CD14-positive monocyte (primary cell): ENCODE measurements at places on chromosomes 7 and 10. TPM values are rescaled to one million over a fixed set of nuclear protein-coding genes. Genes with fewer than 3 reads are reported as not detected.

DNAJC2 gene
- 6.4 and 18.6 TPM in 2 replicates for polyA plus RNA-seq

SRRM3 gene
- polyA plus RNA-seq = not detected

ADAM22 gene
- 0.17 TPM for polyA plus RNA-seq

FOXI2 gene
- polyA plus RNA-seq = not detected

VPS26A gene
- 42.1 TPM for polyA plus RNA-seq

GOLGA7B gene
- polyA plus RNA-seq = not detected

LRRC27 gene
- polyA plus RNA-seq = 8.9 and 12.8 TPM in 2 replicates

CEP55 gene
- not detected for polyA plus RNA-seq

SAP25 gene
- polyA plus RNA-seq = not detected

RBM33 gene
- polyA plus RNA-seq = 19.3 and 27.7 TPM in 2 replicates

IFIT1B gene
- polyA plus RNA-seq = not detected

FKBP6 gene
- polyA plus RNA-seq = not detected

GSDME gene
- not detected for polyA plus RNA-seq

FGFR2 gene
- polyA plus RNA-seq = not detected in 2 replicates

SEC61A2 gene
- polyA plus RNA-seq = 0.98 TPM

ATP6V0A4 gene
- polyA plus RNA-seq = not detected

CPA5 gene
- polyA plus RNA-seq = not detected in 2 replicates

WNT8B gene
- polyA plus RNA-seq = not detected

DTX2 gene
- 35.2 and 39.1 TPM in 2 replicates for polyA plus RNA-seq

MICALL2 gene
- polyA plus RNA-seq = 7.2 and 8.2 TPM in 2 replicates

ASAH2 gene
- not detected in 2 replicates for polyA plus RNA-seq

SFTPA1 gene
- not detected for polyA plus RNA-seq

AHR gene
- 10.9 and 56.6 TPM in 2 replicates for polyA plus RNA-seq

ATE1 gene
- polyA plus RNA-seq = 15.8 TPM

OR2A7 gene
- not detected in 2 replicates for polyA plus RNA-seq

FAM131B gene
- polyA plus RNA-seq = not detected
